Activated CD4-positive, CD25-positive, alpha-beta regulatory T cell treated with anti-CD3 and anti-CD28 coated beads, Interleukin-2, amount 50 U/mL, for 24 hours (primary cell): ENCODE measurements at places on chromosomes 2 and 18.
A peak's percentile ranks its signal among the peaks of the same experiment; 100 is the strongest.

GRCh38 chr2:217713395-217714286 is 289.2 kb downstream of the TNS1 start:
- peak; percentile 62 for ATAC-seq

- ATAC-seq = no peak
Measured at GRCh38 chr18:62186499-62186773, 420 bp downstream of the PIGN start.

GRCh38 chr2:88451811-88452564 is 505 bp downstream of the FOXI3 start:
- peak; percentile 38 for ATAC-seq

- peak; percentile 50 for ATAC-seq
Measured at GRCh38 chr2:85750587-85751575, 2.9 kb upstream of the ATOH8 start.

GRCh38 chr2:107137706-107138105 is 251.7 kb upstream of the ST6GAL2 start:
- no peak for ATAC-seq

DNA sequence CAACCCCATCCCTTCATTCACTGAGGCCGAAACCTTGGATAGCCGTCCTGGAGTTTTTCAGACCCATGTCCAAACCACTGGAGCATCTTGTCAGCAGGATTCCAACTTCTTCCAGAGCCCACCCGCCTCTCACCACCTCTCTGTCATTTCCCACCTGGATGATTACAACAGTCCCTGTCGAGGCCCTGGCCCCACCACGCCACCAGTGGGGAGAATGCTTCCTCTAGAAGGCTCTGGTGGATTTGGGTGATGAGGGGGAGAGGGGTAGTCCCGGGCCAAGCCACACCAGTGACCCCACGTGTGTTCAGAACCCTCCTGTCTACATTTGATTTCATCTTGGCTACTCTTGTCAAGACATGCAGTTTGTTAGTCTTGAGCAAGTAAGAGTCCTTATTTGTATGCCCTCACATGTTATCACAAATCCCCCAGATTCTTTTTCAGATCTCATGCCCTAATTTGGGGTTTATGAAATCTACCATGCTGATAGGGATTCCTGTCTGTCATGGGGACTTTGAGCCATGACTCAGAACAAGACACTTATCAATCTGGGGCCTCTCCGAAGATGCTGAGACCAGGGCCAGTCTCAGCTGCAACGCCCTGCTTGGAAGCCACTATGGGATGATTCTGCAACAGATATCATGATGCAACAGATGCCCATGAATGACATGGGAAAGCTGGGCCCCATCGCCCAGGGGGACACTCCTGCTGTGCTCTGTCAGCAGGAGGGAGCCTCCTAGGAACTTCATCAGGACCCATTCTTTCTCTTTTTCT is 186.1 kb downstream of the ZFP36L2 start:
- ATAC-seq = no peak

GRCh38 chr2:180450841-180451240 is 443.7 kb upstream of the CWC22 start:
- ATAC-seq = no peak

GRCh38 chr18:58635891-58636290 is 7.0 kb upstream of the ALPK2 start:
- no peak for ATAC-seq

DNA sequence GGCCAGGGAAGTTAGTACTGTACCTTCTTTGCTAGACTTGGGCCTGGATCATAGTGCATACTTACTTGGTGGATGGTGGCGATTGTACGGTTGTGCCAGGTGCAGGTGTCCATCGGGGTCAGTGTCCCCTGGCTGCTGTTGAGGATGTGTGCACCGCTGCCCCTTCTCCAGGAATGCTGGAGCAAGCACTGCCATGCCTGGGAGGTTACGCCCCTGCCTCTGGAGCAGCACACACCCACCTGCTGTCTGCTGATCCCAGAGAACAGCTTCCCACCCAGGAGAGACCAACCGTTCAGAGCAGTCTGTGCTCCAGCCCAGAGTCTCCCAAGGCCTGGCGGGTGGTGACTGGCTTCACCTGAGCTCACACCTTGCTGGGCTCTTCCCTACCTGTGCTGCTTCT is 286.8 kb upstream of the HS6ST1 start:
- no peak for ATAC-seq

DNA sequence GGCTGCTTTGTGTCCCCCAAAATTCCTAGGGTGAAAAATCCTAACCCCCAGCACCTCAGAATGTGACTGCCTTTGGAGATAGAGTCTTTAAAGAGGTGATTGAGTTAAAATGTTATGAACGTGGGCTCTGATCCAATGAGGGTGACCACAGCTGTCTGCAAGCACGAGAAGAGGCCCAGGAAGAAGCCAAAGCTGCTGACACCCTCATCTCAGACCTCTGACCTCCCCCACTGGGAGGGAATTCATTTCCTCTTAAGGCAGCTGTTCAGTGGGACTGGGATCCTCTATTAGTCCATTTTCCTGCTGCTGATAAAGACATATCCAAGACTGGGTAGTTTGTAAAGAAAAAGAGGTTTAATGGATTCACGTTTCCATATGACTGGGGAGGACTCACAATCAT is 544.4 kb downstream of the DCDC2C start:
- ATAC-seq = no peak

DNA sequence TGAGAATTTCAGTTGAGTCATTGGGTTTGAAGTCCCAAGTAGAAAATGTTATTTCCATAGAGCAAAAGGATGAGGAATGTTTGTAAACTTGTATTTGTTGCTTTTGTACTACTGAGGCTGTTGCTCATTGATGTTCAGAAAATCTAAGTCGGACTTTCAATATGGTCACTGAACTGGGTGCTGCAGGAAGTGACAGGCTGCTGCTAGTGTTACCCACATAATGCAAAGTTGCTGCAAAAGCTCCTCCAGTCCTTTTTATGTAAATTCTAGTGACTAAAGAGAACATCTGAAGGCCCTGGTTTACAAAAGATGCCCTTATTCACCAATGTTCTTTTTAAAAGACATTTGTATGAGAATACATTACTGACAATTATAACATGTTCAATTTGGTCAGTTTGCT is 131.1 kb upstream of the FAM98A start:
- no peak for ATAC-seq

DNA sequence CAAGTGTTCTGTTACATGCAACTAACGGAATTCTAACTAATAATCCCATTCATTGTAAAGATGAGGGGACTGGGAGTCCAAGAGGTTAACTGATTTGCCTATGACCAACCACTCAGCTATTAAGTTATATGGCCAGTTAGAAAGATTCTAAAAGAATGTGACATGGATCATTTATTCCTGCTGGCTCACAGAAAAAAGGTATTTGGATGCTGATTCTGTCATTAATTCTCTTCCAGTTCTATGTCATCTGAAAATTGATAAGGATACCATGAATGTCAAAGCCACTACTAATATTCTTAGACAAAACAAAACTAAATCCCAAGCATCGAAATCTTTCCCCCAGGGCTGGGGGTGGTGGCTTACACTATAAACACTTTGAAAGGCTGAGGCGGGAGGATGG is 41.2 kb upstream of the GORASP2 start:
- ATAC-seq = no peak

- no peak for ATAC-seq
Measured at GRCh38 chr2:162556996-162557395, 213.1 kb downstream of the GCA start.

GRCh38 chr2:677959-678550 is 849 bp upstream of the TMEM18 start:
- no peak for ATAC-seq

- no peak for ATAC-seq
Measured at GRCh38 chr18:77407733-77408132, 158.1 kb downstream of the GALR1 start.

DNA sequence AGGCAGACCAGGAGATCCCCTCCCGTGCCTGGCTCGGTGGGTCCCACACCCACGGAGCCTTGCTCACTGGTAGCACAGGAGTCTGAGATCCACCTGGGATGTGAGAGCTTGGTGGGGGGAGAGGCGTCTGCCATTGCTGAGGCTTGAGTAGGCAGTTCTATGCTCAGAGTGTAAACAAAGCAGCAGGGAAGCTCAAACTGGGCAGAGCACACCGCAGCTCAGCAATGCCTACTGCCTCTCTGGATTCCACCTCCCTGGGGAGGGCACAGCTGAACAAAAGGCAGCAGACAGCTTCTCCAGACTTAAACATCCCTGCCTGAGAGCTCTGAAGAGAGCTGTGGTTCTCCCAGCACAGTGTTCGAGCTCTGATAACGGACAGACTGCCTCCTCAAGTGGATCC is 85.1 kb downstream of the UGP2 start:
- ATAC-seq = no peak

DNA sequence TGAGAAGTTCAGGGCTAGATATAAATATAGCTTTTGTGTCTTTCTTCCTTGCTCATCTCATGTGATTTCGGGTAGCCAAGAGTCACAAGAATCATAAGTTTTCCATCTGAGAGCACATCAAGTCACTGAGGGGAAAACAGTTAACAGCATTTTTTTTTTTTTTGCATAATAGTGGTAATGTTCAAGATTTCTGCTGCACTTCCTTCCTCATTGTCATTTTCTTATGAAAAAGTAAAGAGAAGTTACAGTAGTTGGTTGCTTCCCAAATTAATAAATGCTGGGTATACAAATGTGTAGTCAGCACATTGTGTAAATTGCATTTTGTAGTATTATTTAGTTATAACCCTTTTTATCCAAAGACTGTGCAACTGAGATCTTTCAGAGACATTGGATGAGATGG is 93.6 kb downstream of the ZEB2 start:
- ATAC-seq = no peak

DNA sequence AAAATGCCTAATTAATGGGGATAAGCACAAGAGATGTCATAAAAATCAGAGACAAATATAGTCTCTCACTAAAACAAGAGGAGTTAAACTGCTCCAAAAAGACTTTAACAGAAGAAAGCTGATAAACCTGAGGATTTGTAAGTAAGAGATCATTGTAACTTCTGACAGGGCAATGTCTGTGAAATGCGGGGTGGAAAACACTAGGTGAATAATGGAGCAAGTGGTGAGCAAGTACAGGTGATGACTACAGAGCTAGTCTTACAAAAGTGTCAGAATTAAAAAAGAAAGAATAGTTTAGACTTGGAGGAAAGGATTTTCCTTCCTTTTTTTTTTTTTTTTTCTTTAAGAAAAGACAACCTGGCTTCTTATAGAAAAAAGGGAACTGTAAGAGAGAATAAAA is 22.7 kb downstream of the ATAD2B start:
- no peak for ATAC-seq

GRCh38 chr2:60422826-60423483 is 130.5 kb downstream of the BCL11A start:
- ATAC-seq = no peak

DNA sequence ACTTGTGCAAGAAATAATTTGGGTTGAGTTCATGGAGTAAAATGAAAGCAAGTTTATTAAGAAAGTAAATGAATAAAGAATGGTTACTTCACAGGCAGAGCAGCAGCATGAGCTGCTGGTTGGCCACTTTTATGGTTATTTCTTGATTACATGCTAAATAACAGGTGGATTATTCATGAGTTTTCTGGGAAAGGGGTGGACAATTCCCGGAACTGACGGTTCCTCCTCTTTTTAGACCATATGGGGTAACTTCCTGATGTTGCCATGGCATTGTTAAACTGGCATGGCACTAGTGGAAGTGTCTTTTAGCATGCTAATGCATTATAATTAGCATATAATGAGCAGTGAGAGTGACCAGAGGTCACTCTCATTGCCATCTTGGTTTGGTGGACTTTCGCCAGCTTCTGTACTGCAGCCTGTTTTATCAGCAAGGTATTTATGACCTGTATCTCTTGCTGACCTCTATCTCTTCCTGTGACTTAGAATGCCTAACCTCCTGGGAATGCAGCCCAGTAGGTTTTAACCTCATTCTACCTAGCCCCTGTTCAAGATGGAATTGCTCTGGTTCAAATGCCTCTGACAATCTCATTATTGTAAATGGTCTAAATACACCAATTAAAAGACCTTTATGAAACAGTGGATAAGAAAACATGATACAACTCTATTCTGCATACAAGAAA is 114.1 kb upstream of the FIGN start:
- ATAC-seq = no peak

GRCh38 chr18:64294967-64295366 is 146.1 kb upstream of the LINC00305 start:
- no peak for ATAC-seq

GRCh38 chr18:12326711-12327460 is 18.8 kb downstream of the TUBB6 start:
- no peak for ATAC-seq

DNA sequence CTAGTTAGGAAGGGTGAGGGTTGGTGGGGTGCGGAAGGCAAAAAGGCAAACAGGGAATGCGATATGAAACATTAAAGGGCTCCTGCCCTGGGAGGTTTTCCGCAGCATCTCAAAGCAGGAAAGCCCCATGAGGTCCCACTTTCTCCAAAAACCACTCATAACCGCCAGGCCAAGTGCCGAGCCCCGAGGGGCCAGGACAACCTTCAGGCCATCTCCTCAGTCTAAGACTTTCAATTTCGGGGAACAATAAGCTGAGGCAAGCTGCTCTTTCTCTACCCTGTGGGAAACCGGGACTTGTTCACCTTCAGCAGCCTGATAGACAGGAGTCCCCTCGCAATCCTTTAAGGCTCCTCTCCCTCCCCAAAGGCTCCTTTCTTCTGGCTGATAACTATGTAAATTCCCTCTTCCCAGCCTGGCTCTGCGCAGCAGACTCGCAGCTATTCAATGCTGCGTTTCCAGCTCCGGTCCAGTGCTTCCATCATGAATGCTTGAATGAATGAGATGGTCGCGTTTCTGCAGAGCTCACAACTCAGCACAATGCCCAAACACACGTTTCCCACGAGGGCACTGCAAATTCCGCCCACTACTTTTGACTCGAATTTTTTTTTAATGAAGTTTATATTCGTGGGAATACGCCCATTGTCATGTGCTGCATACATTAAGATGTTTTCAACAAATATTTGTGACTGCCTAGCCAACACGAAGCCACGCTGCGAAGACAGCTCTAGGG is 1.4 kb downstream of the LAMA1 start:
- ATAC-seq = no peak

- ATAC-seq = no peak
Measured at GRCh38 chr2:173351879-173352278, 2.8 kb upstream of the CDCA7 start.
